ENCODE measurements at places on chromosomes 16 and 17.

DNA sequence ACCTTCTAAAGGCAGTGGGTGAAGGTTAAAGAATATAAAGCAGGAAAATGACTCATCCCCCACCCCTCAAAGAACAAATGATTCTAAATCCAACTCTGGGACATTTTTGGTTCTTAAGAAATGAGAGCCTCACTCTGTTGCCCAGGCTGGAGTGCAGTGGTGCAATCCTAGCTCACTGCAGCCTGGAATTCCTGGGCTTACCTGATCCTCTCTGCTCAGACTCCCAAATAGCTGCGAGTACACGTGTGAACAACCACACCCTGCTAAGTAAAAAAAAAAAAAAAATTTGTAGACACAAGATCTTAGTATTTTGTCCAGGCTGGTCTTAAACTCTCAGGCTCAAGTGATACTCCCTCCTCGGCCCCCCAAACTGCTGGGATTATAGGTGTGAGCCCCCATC lies 298.8 kb upstream of the MAF start:
- DNase-seq, result no peak

- no peak for DNase-seq
These were observed 4.9 kb upstream of the RAB11FIP4 start for GRCh38 chr17:31386542-31387075.

DNA sequence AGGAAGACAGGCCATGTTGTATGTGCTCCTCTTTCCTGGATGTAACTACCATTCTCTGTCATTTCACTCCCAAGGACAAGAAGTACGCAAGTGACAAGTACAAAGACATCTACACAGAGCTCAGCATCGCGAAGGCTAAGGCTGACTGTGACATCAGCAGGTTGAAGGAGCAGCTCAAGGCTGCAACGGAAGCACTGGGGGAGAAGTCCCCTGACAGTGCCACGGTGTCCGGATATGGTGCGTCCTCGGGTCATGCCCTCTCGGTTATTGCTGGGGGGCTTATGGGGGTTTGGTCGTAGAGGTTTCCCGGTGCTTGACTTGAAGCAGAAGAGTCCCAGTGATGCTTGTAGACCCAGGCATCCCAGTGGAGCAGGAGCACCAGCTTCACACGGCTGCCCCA lies 29.0 kb downstream of the PLD6 start:
- no peak for DNase-seq

DNA sequence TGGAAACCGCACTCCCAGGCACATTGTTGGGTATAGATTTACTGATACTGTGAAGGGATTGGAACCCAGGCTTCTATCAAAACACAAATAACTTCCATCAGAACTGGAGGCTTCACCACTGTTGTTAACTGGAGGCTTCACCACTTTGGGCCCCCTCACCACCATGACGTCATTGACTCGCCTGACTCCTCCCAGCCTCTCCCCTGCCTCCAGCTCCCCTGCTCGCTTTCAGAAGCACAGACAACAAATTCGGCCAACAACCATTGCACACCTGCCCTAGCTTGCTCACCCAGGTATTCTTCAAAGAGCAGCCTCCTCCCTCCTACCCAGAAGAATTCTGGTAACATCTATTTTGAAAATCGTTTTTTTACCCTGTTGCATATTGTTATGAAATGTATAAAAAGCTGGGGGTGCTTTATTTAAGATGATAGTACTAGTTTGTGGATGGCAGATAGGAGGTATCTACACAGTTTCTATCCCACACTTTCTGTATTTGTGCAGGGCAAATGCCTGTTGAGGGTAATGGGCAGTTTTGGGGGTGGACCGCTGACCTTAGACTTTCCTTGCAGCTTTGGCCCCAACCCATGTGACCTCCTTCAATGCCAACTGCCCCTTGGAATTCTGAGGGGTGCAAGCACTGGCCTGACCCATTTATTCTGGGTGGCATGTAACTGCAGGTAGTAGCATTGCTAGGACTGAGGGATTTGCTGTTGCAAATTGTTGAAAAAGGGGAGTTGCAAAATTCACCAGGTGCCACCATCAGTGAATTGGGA lies 54.1 kb downstream of the HLF start:
- no peak for DNase-seq

All from CD8-positive, alpha-beta T cell (primary cell).